ENCODE measurements at places on chromosomes 6 and 20. TPM values are rescaled to one million over a fixed set of nuclear protein-coding genes. Genes with fewer than 3 reads are reported as not detected.

- no peak for DNase-seq
These were observed 15.9 kb downstream of the TAF8 start for GRCh38 chr6:42066156-42066675.

TCP11 gene
- total RNA-seq = not detected

GJE1 gene
- not detected for total RNA-seq

GRCh38 chr6:5091210-5092069 is 6.3 kb downstream of the PPP1R3G start:
- no peak for DNase-seq

- DNase-seq = no peak
These were observed at the start of gene SLC32A1 for GRCh38 chr20:38723848-38724625. TSS of gene SLC32A1 (plus strand) at chr20:38724486. CDS start at chr20:38724725, 239 bp downstream.

SMOC2 gene
- total RNA-seq = not detected

OR12D3 gene
- total RNA-seq = not detected

DNA sequence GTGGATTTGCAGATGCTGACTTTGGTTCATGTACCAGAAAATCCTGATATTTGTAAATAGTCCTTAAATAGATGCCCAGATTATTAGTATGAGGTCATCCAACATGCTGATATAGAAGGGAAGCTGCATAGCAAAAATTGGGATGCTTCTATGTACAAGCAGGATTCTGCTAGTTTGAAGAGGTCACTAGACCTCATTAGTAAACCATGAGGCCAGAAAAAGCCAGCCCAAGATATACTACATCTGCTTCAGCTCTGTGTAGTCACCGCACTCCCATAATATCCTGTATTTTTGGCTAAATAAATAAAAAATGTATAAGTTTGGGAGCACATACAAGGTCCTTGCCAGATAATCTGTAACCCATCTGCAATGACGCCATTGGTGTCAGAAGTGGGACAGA is 13.0 kb downstream of the PTPRT start:
- no peak for DNase-seq

DNA sequence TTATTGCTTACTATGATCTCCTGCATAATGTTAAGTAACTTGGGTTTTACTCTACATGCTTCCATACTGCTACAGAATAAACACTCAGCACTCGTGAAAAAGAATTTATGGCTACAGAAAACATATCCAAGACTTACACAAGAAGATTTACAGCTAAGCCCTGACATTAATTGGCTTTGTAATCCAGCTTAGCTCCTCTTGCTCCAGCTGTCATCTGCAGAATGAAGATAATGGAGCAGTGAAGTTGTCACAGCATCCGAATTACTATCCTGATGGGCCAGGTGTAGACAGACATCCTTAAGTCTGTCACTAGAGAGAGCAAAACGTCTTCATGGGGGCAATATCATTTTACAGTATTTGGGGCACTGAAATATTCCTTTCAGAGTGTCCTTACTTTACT is 155.3 kb downstream of the PRKN start:
- no peak for DNase-seq

SERINC1 gene
- 178 TPM for total RNA-seq

GRCh38 chr6:97160280-97160679 is 122.7 kb downstream of the MMS22L start:
- DNase-seq = no peak

GRCh38 chr20:47674686-47675085 is 110.6 kb downstream of the SULF2 start:
- DNase-seq = no peak

PNPLA1 gene
- total RNA-seq = not detected

DNA sequence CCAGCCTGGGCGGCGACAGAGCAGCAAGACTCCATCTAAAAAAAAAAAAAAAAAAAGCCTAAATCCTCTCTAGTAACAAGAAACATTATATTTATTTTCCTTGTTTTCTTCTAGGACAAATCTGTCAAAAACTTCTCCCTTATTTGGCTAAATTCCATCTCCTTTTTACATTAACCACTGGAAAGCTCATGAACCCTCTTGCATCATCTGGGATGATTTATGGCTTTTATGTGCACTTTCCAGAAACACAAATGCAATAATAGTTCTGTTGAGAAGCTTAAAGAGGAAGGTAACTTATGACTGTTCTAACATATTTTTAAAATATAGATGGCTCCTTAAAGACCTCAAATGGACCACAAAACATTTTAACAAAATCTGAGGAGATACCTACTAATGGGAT is 526.1 kb upstream of the SPTLC3 start:
- no peak for DNase-seq

DNA sequence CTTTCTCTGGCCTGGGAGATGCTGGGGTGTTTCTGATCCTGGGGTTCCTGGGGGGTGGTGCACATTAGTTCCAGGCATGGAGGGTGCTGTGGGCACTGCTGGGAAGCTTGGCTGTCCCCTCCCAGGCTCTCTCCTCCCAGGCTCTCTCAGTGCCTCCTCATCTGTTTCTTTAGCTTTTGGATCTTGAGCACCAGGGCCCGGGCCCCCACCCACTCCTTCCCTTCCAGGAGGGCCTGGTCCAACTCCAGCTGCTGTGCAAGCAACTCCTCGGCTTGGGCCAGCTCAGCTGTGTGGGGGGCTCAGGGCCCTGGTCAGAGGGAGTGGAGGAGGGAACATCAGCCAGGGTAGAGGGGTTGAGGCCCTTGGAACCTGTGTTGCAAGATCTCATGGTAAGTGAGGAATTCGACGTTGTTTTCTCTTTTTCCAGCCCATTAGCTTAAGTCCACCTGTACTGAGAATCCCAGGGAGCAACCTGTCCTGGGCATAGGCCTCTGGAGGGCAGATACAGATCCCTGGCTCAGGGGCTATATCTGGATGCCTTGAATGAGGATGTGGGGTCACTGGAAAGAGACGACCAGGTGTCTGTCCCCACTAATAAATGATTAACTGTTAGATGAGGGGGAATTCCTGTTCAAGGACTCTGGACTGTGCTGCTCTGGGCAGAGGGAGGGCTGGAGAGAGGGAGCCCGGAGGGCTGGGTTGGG is 34.5 kb upstream of the HLA-A start:
- no peak for DNase-seq

- DNase-seq = no peak
These were observed 675 bp downstream of the DSTN start for GRCh38 chr20:17570347-17571152.

- no peak for DNase-seq
These were observed 24.9 kb upstream of the ELOVL5 start for GRCh38 chr6:53373638-53374037.

RNF182 gene
- total RNA-seq = 0.20 TPM

GRCh38 chr6:80959034-80959433 is 793.4 kb downstream of the TENT5A start:
- DNase-seq = no peak

DNA sequence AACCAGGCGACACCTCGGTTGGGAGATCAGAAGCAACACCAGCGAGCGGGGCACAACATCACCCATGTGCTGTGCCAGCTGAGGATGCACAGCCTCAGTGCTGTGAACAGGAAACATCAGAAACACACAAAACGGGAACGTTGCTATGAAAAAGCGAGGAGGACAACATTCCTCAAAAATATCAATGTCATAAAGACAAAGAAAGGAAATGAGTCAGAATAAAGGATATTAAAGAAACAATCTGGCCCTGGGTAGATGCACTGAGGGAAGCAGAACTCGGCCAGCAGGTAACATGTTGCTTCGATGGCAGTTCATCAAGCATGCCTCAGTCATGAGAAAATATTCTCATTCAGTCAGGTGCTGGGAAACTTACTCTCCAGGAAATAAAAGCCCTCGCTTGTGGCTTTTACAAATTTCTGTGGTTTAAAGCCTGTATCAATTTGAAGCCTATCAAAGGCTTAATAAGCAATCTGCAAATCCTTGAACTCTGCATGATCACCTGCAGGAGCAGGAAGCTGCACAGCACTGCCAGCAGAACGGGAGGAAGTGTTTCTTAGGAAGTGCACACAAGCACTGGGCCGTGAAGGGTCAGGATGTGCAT is 77.5 kb downstream of the GINS1 start:
- peak; percentile 12 for DNase-seq

LBP gene
- total RNA-seq = not detected

CTAGE9 gene
- not detected for total RNA-seq

DNA sequence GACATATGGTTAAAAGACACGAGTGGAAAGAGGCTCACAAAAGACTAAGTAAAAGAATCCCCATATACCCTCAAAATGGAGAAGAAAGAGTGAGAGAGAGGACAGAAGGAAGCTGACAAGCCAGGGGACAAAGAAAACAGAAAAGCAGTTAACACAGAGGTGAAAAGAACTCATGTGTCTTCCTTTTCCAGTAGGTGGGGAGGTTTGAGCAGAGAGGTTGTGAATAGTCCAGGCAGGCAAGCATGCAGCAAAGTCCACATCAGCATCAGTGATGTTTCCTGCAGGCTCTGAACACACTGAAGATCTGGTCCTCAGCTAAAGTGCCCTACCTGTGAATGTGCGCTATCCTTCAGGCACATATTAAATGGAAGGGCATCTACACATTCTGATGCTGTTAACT is 196.5 kb upstream of the IRAK1BP1 start:
- DNase-seq = no peak

DNA sequence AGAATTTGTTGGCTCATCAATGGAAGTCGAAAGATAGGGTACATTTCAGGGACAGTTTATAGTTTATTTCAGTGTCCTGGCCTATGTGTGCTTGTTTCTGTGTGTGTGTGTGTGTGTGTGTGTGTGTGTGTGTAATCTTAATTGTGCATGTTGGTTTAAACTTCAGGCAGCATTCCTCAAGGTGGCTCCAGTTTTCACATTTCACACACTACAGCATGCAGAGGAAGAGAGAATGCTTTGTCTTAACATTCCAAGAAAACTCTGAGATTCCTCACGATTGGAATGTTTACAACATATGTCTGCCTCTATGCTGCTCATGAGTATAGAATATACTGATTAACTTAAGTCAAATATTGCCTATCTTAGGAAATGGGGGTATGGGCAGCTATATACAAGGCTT is 332.6 kb upstream of the EPHA7 start:
- no peak for DNase-seq

CST2 gene
- total RNA-seq = not detected

- peak; percentile 35 for DNase-seq
These were observed 1.3 kb downstream of the EPB41L2 start for GRCh38 chr6:131061751-131062119.

CLPSL2 gene
- not detected for total RNA-seq

Data from CD4-positive, alpha-beta T cell (primary cell).